ENCODE measurements at places on chromosomes 2 and 18.
A peak's percentile ranks its signal among the peaks of the same experiment; 100 is the strongest.

- DNase-seq = no peak
Observed at GRCh38 chr2:10430886-10431622, 17.1 kb downstream of the ODC1 start.

DNA sequence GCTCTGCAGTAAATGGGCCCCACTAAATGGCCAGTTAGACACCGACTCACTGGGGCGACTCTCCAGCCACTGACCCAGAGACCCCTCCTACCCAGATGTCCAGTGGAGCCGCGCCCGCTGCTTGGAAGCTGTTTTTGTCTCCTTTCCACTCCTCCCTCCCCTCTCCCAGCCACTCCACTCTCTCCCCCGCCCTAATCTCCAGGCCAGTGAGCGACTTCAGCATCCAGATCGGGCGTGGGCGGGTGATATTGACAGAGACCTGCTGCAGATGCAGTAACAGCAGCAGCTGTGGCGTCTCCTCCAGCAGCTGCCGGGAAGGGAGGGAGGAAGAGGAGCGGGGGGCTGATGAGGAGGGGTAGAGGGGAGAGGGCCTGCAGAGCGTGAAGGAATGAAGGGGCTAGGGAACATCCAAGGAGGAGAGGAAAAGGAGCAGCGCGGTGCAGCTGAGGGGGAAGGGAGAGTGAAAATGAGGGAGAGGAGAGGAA lies at the start of gene SCN7A:
TSS of gene SCN7A (minus strand) at position 110 of the 485 bp plus-strand sequence. CDS start 16,553 bp downstream, outside the sequence.
- no peak for DNase-seq

GRCh38 chr18:54465502-54465901 lies 107.8 kb downstream of the C18orf54 start:
- DNase-seq = no peak

DNA sequence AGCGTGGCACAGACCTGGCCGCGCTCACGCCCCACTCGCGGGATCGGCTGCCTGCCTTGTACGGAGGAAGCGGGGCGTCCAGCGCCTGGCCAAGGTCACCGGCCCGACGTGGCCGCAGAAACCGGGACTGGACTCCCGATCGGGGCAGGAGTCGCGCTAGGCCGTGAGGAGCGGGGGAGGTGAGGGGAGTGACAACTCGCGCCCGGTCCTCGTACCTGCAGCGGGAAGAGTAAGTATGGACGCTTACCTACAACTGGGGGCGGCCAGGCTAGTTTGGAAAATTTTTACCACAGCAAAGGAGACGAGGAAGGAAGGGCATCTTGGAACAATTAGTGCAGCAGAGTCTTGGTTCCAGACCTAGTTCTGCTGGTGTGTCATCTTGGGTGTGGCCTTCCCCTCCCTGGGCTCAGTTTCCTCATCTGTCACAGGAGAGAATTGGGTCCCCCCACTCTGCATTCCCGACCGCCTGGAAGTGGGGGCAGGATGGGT lies 693 bp downstream of the UBE2F start:
- DNase-seq = no peak

GRCh38 chr2:56197816-56198215 lies 14.0 kb downstream of the CCDC85A start:
- DNase-seq = no peak

- DNase-seq = no peak
Observed at GRCh38 chr2:17648581-17648980, 105.0 kb downstream of the SMC6 start.

- no peak for DNase-seq
Observed at GRCh38 chr2:45003579-45004551, 5.4 kb downstream of the SIX2 start.

DNA sequence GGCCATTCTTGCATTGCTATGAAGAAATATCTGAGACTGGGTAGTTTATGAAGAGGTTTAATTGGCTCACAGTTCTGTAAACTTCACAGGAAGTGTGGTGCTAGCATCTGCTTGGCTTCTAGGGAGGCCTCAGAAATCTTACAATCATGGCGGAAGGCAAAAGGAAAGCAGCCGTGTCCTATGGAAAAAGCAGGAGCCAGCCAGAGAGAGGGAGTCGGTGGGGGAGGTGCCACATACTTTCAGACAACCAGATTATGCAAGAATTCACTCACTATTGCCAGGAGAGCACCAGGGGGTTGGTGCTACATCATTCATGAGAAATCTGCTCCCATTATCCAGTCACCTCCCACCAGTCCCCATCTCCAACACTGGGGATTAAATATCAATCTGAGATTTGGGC lies 64.1 kb downstream of the CPS1 start:
- no peak for DNase-seq

DNA sequence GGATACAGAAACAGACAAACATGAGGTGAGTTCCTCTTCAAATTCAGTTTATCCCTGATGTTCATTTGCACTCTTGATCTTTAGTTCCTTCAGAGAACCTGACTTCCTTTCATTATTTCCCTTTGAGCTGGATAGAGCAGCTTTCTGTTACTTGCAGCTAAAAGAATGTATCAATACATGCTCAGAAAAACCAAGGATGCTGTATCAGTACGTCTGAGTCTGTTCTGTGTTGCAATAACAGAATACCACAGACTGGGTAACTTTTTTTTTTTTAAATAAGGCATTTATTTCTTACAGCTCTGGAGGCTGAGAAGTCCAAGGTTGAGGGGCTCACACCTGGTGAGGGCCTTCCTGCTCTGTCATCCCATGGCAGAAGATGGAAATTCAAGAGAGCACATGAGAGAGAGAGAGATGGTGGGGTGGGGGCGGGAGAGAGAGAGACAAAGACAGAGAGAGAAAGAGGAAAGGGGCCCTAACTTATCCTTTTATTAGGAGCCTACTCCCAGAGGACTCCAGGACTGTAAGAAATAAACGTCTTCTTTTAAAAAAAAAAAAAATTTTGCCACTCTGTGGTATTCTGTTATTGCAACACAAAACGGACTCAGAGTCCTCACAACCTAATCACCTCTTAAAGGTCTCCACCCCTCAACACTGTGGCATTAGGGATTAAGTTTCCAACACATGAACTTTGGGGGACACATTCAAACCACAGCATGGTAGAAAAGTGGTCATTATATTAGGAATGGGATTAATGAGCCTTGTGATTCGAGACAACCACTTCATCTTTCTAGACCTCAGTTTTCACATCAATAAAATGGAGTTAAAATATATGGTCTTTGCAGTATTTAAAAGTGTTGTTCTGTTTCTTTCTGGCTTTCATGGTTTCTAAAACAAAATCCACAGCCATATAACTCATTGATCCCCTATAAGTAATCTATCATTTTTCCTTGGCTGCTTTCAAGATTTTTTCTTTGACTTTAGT lies 18.4 kb upstream of the SELENOI start:
- no peak for DNase-seq

- no peak for DNase-seq
Observed at GRCh38 chr18:58593938-58594337, 35.0 kb downstream of the ALPK2 start.

DNA sequence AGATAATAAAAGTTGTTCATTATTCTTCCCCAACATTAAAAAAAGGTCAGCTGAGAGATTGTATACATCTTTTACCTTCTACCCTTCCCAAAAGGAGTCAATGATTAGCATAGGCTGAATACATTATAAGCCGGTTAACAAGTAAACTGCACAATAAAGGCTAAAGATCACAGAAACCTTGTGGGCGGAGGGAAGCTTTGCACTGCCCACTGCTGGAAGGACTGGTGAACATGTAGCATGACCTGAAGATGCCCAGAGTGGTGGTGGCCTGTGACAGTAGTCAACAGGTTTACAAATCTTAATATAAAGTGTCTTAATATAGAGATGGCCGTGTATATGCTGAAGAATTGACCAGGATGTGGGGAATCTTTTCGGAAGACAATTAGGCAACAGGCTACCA lies 35.6 kb downstream of the ARL5A start:
- no peak for DNase-seq

- peak; percentile 6 for DNase-seq
Observed at GRCh38 chr2:190088917-190089316, 26.4 kb upstream of the MSTN start.

GRCh38 chr2:112907001-112907949 lies 3.7 kb upstream of the IL37 start:
- no peak for DNase-seq

DNA sequence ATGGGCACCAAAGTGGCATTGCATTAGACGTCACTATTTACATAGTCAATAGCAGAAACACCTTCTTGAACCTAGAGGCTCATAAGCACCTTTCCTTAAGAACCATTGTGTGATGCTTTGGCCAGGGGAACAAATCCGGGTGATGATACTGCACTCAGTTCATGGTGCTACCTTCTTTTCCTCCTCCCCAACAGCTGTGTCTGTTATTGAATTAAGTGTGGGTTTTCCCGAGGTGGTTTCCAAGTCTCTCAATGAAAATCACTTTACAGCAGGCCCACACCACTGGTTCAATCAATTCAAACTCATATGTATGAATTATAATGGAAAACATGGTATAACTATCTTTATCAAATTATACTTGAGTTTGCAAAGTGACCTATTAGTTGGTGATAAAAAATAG lies 9.3 kb upstream of the EFEMP1 start:
- DNase-seq = no peak

- DNase-seq = no peak
Observed at GRCh38 chr18:63681449-63682340, 20.0 kb upstream of the SERPINB3 start.

GRCh38 chr2:140269000-140269399 lies 1488.8 kb upstream of the NXPH2 start:
- no peak for DNase-seq

DNA sequence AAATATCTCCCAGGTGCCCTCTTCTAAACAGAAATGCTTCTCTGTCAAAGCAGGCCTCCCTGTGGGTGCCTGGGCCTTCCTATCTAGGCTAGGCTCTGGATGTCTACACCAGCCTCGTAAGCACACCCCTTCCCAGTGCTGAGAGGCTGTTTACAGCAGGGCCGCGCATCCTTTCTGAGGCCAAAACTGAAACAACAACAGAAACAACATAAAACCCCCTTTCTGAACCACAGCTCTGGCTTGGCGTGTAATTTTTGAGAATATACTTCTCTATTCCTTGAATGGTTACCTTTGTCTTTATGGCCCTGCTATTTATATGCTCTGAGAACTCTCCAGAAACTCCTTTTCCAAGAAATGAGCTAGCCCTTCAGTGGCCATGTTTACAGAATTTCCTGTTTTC lies 118.4 kb downstream of the BCL2L11 start:
- DNase-seq = peak; percentile 26

DNA sequence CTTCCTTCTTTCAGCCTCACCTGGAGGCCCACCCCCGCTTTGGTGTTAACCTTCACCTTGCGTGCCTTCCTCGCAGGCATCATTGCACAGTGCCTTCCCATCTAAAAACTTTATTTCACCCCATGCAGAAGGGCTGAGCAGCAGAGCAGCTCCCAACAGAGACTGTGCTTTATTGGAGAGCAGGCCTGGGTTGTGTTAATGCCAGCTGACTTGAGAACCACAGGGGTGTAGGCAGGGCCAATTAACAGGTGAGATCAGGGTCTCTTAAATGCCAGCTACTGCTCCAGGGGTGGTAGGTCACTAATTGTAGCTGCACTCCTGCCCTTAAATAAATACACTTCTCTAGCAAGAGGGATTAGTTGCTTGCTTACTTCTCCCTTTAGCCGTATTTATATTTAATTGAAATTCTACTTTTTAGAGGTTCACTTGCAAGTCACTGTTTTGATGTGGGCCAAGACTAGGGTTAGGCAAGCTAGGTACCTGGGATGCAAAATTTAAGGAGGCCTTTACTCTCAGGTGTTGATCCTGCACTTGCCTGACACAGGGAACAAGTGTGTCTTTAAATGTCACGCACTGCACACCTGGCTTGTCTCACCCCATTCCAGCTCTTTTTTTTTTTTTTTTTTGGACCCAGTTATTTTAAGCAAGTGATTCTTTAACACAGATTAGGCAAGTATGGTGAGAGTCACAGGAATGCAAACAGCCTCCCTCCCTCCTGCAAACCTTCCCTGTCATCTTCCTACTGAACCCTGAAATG lies 54.5 kb downstream of the LYPD1 start:
- DNase-seq = no peak

- DNase-seq = no peak
Observed at GRCh38 chr18:3511980-3512379, 62.0 kb downstream of the TGIF1 start.

- no peak for DNase-seq
Observed at GRCh38 chr2:214130114-214130513, 280.7 kb upstream of the VWC2L start.

- DNase-seq = no peak
Observed at GRCh38 chr2:238494573-238494961, 67.8 kb downstream of the ASB1 start.

DNA sequence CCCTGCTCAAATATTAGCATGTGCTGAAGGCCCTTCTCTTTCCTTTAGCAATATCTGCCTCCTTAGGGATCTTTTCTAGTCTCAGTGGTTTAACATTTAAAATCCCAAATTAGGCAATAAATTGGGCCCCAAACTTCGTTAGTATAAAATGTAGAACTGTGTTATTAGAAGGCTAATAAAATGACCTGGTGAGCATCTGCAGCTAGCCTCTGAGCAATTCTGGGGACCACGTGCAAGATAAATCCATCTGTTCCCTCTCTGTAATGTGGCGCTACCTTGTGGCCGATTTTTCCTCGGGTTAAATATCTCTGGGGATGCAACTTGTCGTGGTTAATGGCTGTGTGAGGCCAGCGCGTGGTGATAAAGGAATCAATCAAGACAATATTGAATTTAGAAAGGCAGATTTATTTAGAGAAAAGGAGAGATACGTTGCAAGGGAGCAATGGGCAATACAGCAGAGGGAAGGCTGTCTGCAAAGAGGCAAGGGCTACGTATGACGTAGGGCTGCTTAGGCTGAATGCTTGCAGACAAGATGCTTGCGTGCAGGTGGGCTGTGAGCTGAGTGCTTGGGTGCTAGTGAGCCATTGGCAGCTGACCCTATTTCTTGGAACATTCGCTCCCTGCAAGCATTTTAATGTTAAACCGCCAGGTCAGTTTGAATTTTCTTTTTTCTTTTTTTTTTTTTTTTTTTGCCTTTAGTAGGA lies 18.5 kb upstream of the IL36G start:
- DNase-seq = no peak

DNA sequence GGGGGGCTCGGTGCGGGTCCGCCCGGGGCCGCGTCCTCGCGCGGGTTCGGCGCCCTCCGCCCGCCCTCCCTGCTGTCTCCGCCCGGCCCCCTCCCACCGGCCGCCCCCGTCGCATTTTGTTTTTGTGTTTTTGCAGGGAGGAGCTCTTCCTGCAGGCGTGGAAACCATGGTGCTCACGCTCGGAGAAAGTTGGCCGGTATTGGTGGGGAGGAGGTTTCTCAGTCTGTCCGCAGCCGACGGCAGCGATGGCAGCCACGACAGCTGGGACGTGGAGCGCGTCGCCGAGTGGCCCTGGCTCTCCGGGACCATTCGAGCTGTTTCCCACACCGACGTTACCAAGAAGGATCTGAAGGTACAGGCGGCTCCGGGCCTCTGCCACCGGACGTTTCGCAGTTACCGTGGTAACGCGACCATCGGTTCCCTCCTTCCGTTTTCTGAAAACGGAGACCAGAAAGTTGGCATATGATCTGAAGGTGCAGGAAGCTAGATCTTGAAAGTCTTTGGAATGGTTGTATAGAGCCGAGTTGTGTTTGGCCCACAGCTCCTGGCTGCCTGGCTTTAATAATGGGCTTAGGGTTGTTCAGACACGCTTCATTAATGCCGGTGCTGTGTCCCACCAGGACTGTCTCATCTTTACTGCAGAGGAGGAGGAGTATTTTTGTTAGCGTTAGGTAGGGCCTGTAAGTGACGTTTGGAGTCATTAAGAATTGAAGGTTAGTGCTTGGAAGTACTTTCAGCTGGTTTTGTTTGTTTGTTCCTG lies 891 bp downstream of the KDM3A start:
- DNase-seq = peak; percentile 10

- DNase-seq = no peak
Observed at GRCh38 chr2:169073211-169073962, 4.0 kb downstream of the DHRS9 start.
